MG63 (cell line): ENCODE measurements at places on chromosomes 6 and 20. TPM values are rescaled to one million over a fixed set of nuclear protein-coding genes. Genes with fewer than 3 reads are reported as not detected.

DNA sequence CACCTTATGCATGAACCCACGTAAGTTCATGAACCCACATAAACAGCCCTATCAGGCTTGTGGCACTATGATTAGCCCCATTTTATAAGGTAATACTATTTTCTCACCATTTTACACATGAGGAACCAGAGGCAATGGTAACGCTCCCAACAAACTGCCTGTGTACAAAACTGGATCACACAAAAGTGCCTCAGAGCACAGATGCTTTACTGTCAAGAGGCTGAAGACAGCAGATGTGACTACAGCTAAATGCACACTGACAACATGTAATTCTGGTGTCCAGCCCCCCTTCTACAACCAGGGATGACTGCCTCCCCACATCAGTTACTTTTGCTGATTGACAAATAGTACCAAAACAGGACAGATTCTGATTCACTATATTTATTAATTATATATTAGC is 69.6 kb downstream of the GMDS start:
- no peak for DNase-seq

GRCh38 chr6:23790756-23791155 is 335.3 kb upstream of the NRSN1 start:
- DNase-seq: no peak

- DNase-seq: no peak
These were observed 203.5 kb downstream of the KCNQ5 start for GRCh38 chr6:72825315-72825911.

GRCh38 chr20:13995841-13996240 is 525 bp downstream of the MACROD2 start:
- peak; percentile 46 for DNase-seq

- no peak for DNase-seq
These were observed 33.1 kb upstream of the SMLR1 start for GRCh38 chr6:130794010-130794697.

DNA sequence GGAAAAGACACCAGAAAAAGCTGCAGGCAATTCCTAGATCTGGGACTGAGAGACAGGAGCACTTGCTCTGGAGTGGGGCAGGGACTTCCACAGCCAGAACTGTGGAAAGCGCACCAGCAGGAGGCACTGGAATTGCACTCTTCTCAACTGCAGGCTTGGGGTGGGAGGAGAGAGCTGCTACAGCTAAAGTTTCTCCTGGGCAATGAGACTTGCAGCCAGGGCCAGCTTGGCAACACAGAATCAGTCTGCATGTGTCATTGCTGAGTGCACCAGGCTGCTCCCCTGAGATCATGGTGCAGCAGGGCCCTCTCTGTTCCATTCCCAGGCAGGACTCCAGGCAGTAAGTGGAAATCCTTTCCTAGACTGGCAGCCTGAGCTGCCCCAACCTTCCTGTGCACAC is 145.8 kb downstream of the INSM1 start:
- no peak for DNase-seq

DNA sequence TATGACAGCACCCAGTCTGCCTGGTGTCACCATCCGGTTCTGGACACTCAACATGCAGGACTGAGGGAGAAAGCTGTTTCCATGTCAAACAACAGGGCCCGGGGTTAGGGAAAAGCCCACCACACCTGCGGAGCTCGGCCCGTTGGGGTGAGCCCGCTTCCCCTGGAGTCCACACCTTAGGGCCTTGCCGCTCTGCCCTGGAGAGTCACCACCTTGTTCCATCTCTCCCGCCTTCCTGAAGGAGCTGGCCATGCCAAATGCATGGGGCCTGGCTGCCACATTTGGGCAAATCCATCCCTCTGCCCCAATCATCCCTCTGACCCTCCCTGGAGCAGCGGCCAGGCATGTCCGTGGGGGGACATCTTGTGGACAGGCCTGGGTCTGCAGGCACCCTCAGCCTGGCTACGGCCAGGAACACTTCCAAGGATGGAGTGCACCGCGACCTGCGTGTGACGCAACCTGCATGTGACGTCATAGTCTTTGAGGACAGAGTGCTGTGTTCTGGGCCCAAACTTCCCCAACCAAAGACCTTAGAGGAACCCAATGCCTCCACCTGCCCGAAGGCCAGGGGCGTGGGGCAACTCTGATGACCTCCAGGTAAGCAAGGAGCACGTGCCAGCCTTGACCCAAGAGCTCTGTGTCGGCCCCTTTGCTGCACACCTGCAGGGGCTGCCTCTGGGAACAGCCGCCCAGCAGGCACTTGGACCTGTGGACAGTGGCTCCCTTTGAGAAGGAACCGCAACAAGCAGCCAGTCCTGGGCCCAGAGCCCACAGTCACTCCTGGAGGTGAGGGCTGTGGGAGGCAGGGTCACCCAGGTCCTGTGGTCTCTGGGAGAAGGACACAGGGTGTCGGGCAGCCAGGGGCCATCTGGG is 1.7 kb downstream of the CABLES2 start:
- peak; percentile 34 for DNase-seq

DNA sequence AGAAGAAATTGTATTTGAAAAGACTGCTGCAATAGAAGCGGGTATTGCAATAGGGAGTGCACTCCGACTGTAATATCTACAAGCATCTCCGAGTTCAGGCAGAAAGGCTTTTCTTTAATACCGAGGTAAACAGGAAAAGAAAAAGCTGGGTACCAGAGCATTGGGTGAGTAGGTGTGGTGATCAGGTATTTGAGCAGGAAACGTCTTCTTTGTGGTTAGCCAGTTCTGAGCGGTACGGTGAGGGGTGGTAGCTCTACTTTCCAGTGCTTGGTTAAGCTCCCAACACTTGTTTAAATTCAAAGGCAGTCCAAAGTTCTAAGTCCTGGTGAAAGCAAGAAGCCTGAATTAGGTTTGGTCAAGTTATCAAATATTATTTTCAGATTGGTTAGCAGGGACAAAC is 404.1 kb downstream of the LMBRD1 start:
- no peak for DNase-seq

DNA sequence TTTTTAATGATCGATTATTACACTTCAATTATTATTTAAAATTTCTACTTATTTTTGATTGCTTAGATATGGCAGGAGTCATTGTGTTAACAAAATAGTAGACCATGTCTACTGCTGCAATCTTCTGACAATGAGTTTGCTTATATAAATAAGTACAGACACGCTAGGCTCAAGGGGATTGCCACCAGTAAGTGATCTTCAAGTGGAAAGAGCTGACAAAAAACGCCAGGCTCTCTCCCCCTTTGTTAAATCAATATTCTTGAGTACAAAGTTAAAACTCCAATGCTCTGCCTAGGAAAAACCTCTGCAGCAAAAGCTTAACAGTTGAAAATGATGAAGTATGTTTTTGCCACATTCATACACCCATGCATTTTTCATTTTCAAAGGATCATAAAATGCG is 738.1 kb downstream of the HDGFL1 start:
- DNase-seq: no peak

- DNase-seq: peak; percentile 76
These were observed 68.1 kb upstream of the SNRPB2 start for GRCh38 chr20:16661756-16662155.

DNA sequence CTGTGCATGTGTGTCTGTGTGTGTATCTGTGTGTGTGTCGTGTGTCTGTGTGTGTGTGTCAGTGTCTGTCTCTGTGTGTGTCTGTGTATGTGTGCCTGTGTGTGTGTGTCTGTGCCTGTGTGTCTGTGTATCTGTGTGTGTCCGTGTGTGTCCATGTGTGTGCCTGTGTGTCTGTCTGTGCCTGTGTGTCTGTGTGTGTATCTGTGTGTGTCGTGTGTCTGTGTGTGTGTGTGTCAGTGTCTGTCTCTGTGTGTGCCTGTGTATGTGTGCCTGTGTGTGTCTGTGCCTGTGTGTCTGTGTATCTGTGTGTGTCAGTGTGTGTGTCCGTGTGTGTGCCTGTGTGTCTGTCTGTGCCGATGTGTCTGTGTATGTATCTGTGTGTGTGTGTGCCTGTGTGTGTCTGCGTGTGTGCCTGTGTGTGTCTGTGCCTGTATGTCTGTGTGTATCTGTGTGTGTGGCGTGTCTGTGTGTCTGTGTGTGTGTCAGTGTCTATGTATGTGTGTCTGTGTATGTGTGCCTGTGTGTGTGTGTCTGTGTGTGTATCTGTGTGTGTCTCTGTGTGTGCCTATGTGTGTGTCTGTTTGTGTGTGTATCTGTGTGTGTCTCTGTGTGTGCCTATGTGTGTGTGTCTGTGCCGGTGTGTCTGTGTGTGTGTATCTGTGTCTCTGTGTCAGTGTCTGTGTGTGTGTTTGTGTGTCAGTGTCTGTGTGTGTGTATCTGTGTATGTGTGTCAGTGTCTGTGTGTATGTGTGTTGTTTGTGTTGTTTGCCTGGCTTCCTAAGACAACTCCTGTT is 11.6 kb downstream of the SNPH start:
- no peak for DNase-seq

- no peak for DNase-seq
These were observed 18.0 kb upstream of the PACSIN1 start for GRCh38 chr6:34447910-34448309.

DNA sequence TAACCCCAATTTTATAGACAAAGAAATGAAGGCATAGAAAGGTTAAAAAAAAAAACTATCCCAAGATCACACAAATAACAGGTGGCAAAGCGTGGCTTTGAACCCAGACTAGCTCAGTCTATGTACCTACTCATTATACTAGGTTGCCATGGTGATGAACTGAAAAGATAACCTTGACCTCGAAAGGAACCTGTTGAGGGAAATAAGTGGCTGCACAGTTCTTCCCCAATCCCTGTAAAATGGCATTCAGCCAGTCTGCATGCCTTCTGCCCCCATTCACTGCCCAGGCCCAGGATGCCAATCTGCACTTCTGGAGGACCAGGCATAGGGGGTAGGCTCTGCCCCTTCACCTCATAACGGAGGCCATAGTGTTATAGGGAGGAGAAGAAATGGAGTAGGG is 295.2 kb downstream of the PTPRT start:
- no peak for DNase-seq

DNA sequence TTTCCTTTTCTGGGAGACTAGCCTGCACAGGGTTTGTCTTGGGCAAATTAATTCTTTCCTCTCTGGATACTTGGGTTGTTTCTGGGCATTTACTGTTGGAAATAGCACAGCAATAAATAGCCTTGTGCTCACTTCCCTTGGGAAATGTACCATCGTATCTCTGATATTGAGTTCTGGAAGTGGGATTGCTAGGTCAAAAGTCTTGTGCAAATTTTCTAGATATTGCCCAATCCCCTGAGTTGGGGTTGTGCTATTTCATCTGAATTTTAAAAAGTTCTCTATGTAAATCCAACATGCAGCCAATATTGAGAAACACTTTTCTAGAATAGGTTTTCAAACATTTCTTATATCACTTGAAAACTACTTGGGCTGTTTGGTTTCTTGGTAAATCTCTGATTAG is 64.0 kb upstream of the ELOVL5 start:
- DNase-seq: no peak

GRCh38 chr6:1745814-1746213 is 136.1 kb downstream of the FOXC1 start:
- DNase-seq: no peak

DNA sequence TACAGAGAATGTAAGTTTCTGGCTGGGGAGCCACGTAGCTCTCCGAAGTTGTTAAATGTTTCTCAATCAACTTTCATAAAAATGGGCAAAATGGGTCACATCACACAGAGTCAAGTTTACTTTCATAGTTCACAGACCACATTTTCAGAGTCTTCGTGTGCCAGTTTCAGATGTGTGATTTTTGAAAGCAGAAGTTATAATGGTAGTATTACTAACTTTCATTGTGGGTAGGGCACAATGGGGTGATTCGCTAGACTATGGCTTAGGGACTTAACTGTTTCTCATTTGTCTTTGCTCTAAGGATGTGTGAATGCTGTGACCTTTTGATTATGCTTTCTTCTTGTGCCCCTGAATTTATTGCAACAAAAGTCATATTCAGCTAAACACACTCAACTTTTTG is 109.0 kb upstream of the SUPT3H start:
- DNase-seq: no peak

GRCh38 chr6:43741829-43742228 is 28.2 kb upstream of the VEGFA start:
- no peak for DNase-seq

DNA sequence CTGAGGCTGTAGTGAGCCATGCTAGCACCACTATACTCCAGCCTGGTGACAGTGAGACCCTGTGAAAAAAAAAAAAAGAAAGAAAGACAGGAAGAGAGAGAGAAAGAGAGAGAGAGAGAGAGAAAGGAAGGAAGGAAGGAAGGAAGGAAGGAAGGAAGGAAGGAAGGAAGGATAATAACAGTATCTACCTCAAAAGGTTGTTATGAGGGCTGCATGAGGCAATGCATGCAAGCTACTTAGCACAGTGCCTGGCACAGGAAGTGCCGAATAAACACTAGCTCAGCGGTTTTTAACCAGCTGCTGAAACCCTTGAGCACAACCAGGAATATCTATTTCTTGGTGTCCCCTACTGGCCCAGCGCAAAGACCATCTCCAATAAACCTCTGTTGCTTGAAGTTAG is 62.3 kb upstream of the TBC1D7 start:
- no peak for DNase-seq

DNA sequence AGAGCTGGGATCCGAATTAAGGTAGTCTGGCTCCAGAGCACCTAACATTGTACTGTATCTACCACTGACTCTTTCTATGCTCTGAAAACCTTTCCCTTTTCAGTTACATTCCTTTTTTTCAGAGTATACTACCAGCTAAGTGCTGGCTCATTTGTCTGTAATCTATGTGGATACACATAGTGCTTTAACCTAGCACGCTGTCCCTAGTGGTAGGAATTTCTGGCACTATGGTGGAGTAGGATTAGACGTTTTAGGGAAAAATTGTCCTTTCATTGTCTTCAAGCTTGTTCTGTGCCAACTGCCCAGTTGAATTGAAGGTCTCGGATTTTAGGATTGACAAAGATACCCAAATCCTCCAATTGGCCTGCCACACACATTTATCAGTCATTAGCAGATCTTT is 259.1 kb upstream of the FERMT1 start:
- no peak for DNase-seq

GRCh38 chr20:59518881-59519706 is 85.2 kb upstream of the PHACTR3 start:
- DNase-seq: peak; percentile 12

- no peak for DNase-seq
These were observed 73.1 kb downstream of the PLEKHG1 start for GRCh38 chr6:150672800-150673199.

CALHM5 gene
- 0.49 and 0.81 TPM in 2 replicates for total RNA-seq

AIF1 gene
- total RNA-seq: not detected in 2 replicates

NQO2 gene
- 4.2 and 17.6 TPM in 2 replicates for total RNA-seq

MUC22 gene
- not detected in 2 replicates for total RNA-seq

SLC24A3 gene
- total RNA-seq: not detected in 2 replicates

ADAT2 gene
- 2.6 and 3.0 TPM in 2 replicates for total RNA-seq

PTPN1 gene
- total RNA-seq: 35.3 and 37.1 TPM in 2 replicates

SGK2 gene
- 0.72 TPM in 1 of 2 replicates, not detected in the other for total RNA-seq

CARMIL1 gene
- total RNA-seq: 3.4 and 6.5 TPM in 2 replicates

GSTA1 gene
- total RNA-seq: 2.2 TPM in 2 replicates

DLL1 gene
- total RNA-seq: 0.10 and 2.7 TPM in 2 replicates
